ENCODE measurements at places on chromosomes 2 and 18. TPM values are rescaled to one million over a fixed set of nuclear protein-coding genes. Genes with fewer than 3 reads are reported as not detected.

- no peak for DNase-seq
Observed at GRCh38 chr2:156666130-156666785, 230.1 kb downstream of the GPD2 start.

DNA sequence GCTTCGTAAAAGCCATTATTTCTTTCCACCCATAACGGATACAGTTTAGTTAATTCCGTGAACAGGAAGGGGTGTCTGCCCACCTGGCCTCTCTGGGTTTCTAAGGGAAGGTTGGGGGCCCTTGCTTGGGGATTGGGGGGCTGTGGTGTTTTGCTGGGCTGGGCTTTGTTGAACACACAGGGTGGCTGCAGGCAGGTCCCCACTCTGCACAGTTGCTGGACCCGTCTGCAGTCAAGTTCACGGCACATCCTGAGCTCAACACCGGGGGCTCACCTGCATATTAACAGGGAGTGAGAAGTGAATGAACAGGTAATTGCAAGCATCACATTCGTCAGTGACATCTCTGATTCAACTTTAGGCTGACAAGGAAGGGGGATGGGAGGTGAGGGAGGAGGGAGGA lies 109.0 kb downstream of the ZNF516 start:
- DNase-seq: no peak

DNA sequence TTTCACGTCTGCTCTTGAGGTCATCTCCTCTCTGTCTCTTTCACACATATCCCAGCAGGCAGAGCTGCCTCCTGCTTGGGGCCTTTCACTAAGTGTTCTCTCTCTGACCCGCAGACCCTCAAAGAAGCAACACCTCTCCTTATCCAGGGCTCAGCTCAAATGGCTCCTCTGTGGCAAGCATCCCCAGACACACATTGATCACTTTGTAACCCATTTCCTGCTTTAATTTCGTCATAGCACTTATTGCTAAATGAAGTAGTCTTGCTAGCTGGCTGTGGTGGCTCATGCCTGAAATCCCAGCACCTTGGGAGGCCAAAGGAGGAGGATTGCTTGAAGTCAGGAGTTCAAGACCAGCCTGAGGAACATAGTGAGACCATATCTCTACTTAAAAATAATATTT lies 41.4 kb downstream of the SGPP2 start:
- DNase-seq: no peak

GRCh38 chr2:210681491-210681890 lies 125.1 kb downstream of the CPS1 start:
- no peak for DNase-seq

GRCh38 chr2:136305517-136306192 lies 187.7 kb upstream of the CXCR4 start:
- DNase-seq: no peak

DNA sequence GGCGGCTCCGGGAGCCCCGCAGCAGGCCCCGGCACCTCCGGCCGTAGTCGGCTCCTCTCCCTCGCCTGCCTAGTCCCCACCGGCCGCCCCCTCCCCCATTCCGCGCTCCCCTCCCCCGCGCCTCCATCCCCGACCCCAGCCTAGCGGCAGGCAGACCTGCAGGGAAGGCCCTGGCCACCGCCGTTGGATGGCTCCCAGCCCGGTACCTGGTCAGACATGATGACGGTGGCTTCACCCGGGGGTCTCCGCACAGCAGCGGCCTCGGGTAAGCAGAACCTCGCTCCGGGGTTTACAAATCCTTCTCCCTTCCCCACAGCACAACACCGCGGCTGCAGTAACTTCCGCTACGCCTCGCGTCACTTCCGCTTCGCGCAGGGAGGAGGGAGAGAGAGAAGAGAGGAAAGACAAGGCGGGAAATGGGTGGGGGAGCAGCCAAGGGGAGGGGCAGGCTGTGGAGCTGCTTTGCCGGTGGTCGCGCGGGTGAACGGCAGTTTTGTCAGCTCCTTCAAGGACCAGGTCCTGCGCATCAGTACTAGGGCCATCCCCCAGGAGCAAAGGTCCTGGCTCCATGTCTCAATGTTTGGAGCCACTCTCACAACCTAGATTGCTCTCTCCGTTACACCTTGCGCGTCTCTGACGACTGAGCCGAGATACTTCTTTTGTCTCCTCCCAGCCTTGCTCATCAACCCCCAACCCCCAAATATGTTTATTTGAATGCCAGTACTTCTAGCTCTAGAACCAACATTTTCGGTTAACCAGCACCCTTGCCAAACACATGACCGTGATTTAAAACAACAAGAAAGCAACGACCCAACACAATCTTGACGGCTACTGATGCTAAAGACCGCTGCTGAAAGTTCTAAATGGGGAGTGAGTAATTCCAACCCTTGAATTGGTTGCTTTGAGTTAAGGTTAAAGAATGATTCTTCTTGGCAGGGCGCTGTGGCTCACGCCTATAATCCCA lies at the start of gene SUMO1:
TSS of gene SUMO1 (minus strand) at position 364 of the 964 bp plus-strand sequence. CDS start at position 218, 146 bp downstream.
- DNase-seq: peak; percentile 95

DNA sequence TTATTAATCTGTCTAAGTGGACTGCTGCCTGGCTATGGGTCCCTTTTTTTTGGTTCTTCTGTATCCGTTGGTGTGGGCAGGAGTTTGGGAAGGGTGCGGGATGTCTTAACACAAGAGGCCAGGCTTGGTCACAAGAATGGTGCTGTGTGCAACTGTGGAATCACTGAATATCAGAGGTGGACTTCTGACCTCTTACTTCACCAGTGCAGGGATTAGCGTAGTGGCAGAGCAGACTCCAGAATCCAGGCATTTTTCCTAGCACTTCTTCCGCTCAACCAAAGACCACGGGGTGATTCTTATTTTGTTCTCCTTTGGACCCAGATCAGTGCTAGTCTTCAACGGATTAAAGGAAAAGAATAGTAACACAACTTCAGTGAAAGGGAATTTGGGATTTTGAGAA lies 254.3 kb upstream of the TNP1 start:
- no peak for DNase-seq

RTP5 gene
- total RNA-seq: not detected

PLCD4 gene
- 0.61 TPM for total RNA-seq

DNA sequence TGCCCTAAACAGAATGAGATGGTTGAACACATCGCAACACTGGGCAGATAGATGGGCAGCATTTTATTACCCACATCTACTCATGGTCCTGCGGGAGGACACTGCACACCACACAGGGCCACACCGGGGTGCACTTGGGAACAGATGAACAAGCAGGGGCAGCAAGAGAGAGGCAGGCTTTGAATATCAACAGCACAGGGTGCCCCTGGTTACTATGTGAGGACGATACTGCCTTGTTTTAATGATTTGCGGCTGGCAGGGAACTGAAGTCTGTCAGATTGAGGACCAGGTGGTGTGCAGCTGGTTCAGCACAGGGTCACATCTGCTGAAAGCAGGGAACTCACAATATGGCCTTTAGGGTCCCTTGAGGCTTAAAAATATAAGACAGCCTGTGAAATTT lies 195.7 kb downstream of the PIEZO2 start:
- DNase-seq: no peak

GRCh38 chr18:76538846-76539245 lies 43.8 kb upstream of the ZNF516 start:
- DNase-seq: no peak

GRCh38 chr2:134402410-134402809 lies 148.5 kb downstream of the MGAT5 start:
- DNase-seq: no peak

CNOT11 gene
- total RNA-seq: 54.6 TPM

GRCh38 chr2:237213315-237214022 lies 127.8 kb downstream of the COPS8 start:
- DNase-seq: no peak

LYG1 gene
- not detected for total RNA-seq

GRCh38 chr2:102155703-102156515 lies 13.4 kb downstream of the IL1R1 start:
- DNase-seq: no peak

- DNase-seq: no peak
Observed at GRCh38 chr18:44876755-44877154, 196.1 kb downstream of the SETBP1 start.

DNA sequence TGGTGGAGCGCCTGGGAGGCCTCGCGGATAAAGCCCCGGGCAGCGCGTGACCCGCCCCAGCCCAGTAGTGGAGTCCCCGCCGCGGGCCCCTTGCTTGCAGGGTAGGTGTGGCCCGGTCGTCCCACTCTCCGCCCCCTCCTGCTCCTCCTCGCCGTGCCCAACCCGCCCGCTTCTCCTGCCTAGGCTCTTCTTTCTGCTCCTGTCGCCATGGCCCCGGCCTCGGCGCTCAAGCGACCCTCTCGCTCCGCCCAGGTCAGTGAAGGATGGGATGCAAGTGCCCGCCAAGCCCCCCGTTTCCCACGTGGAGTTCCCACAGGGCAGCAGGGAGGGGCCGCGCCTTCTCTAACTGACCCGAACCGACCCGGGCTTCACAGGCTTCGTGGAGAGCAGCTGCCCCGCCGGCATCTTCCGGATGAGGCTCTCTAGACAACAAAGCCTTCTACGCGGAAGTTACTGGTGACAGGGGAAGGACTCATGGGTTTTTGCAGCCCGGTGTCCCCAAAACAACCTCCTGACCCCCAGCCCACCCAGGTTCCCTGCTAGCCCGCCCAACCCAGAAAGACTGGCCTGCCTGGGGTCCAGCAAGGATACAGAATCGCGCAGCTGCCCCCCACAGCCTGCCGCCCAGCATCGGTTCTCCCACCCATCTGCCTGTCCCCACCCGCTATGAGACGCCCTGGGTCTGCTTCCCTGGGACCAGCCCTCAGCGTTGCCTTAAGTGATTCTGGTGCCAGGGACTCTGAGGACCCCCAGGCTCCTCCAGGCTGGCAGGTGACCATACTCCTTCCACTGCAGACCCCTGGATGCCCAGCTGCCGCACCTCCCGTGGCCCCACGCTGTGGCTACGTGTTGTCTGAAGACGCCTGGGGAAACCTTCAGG lies 32.8 kb downstream of the TTC32 start:
- DNase-seq: peak; percentile 73

DNA sequence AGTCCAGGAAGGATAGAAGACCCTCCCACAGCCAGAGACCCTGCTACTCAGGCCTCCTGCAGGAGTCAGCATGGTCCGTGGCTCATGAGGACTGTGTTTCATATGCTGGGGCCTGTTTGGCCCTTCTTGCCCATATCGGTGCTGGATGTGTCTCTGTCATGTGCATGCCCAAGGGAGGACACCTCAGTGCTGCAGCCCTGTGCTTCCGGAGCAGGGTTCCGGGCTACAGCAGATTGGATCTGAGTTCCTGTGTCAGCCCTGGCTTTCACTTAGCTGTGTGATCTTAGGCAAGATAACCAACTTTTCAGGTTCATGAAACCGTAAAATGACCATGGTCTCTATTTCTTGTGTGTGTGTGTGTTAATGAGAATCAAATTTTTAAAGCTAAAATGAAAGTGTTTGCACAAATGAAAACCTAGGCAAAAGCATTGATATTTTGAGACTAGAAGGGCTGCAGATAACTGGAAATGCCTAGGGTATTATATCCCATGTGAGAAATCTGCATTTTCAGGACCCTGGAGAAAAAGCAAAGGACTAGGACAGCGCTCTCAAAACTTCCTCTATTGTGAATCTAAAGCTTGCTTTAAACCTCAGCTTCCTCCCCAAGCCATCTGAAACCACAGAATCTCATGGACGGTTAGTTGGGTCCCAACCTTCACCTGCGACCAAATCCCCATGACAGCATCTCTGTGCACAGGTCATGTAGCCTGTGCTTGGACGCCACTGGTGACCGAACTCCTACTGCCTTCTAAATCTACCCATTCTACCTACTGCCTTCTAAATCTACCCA lies 58.8 kb upstream of the CAPN13 start:
- no peak for DNase-seq

GRCh38 chr2:220703279-220703678 lies 868.8 kb downstream of the EPHA4 start:
- no peak for DNase-seq

GRCh38 chr2:1692342-1692741 lies 52.0 kb downstream of the PXDN start:
- no peak for DNase-seq

GRCh38 chr18:596288-596881 lies 403 bp upstream of the CLUL1 start:
- DNase-seq: peak; percentile 71

DNA sequence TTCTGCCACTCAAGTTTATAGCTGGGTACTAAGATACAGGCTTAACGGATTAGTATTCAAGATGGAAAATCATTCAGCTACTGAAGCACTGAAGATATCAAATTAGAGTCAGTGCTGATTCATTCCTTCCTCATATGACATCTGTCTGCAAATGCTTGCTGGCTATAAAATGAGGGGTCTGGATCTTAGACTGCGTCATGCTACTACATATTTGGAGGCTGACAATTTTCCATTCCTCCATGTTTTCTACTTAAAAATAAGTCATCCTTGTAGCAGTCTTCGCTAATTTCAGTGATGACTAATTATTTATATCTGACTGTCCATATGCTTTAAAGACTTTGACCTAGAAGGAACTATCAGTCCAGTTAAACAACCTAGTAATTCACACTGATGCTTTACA lies 233.4 kb downstream of the RIT2 start:
- no peak for DNase-seq

EVX2 gene
- not detected for total RNA-seq

DSC3 gene
- total RNA-seq: 3.7 TPM

GRCh38 chr2:173086518-173087213 lies 11.0 kb downstream of the MAP3K20 start:
- no peak for DNase-seq

DNA sequence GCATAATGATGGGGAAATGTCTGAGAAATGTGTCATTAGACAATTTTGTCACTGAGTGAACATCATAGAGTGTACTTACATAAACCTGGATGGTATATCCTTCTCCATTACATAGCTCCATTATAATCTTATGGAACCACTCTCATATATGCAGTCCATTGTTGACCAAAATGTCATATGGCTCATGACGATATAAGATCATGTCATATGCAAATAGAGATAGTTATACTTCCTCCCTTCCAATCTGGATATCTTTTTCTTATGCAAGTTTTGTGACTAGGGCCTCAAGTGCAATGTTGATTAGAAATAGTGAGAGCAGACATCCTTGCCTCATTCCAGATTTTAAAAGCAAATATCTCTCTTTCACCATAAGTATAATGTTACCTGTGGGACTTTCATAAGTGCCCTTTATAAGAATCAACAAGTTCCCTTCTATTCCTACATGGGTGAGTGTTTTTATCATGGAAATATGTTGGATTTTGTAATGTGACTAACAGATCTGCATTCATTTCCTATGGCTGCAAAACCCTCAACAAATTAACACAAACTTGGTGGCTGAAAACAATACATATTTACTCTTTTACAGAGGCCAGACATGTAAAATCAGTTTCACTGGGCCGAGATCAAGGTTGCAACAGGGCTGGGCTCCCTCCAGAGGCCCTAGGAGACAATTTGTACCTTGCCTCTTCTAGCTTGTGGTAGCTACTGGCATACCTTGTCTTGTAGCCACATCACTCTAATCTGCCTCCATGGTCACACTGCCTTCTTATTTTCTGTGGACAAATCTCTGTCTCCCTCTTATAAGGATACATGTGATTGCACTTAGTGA lies 21.6 kb upstream of the SULT1C4 start:
- DNase-seq: no peak

- DNase-seq: no peak
Observed at GRCh38 chr2:48900321-48901014, 144.9 kb upstream of the LHCGR start.

GRCh38 chr2:215540658-215541057 lies 104.8 kb upstream of the FN1 start:
- no peak for DNase-seq

All from H1 (cell line).